ENCODE measurements at places on chromosomes 5 and 9.

DNA sequence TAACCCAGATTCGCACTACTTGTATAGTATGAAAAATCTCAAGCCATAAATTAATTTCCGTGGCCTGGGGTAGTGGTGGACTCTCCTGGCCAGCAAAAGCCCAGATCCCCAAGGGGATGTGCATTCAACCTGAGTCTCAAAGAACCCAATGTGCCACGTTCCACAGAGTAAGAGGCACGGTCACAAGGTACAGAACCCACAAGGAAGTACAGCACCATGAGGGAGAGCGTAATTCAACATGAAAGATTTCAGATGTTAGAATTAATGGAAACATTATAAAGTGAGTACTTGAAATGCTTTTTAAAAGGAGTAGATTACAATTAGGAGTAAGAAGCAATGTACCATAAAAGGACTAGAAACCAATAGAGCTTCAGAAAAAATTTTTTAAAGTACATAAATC lies 23.4 kb downstream of the SRD5A1 start:
- no peak for DNase-seq

DNA sequence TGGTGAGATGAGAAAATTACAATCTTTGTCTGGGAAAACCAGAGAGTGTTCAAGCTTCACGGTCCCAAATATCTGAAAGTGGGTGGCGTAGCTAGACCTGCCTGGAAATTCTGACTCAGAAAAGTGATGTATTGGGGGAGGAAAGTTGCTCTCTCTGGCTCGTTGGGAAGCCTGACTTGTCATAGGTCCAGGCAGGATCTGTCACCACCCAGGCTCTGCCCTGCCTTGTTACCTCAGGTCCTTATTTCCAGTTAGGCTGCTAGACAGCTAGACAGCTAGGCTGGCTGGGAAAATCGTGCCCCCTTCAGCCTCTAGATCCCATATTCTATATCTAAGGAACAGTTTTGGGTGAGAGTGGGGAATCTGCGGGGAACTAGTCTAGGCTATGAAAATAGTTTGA lies 41.0 kb upstream of the HCN1 start:
- no peak for DNase-seq

DNA sequence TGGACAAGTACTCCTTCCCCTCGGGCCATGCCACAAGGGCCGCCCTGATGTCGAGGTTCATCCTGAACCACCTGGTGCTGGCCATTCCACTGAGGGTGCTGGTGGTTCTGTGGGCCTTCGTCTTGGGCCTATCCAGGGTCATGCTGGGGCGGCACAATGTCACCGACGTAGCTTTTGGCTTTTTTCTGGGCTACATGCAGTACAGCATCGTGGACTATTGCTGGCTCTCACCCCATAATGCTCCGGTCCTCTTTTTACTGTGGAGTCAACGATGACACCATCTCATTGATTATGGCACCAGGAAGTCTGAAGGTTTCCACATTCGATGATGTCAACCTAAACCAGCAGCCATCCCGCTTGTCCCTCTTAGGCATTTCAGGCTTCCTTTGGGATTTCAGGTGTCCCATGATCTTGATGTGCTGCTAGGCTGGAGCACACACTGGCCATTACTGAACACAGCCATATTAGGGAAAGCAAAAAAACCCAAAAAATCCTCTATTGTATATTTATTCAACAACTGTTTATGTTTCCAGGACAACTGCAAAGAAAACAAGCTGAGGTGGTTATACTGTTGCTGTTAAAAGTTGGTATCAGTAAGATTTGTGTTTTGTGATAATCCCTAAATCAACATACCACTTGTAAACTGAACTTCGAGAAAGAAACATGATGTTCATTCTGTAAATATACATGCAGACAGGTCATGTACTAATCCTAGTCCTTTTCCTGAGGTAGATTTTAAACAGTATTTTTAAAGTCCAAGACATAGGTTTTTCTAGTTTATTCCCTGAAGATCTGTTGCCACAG lies 1.1 kb downstream of the PLPP6 start:
- no peak for DNase-seq

GRCh38 chr9:6054280-6055099 lies 39.1 kb upstream of the RANBP6 start:
- DNase-seq: peak; percentile 72

GRCh38 chr5:66438696-66439095 lies 157.5 kb upstream of the MAST4 start:
- DNase-seq: no peak

GRCh38 chr9:100580257-100580656 lies 2.4 kb downstream of the CAVIN4 start:
- DNase-seq: no peak

DNA sequence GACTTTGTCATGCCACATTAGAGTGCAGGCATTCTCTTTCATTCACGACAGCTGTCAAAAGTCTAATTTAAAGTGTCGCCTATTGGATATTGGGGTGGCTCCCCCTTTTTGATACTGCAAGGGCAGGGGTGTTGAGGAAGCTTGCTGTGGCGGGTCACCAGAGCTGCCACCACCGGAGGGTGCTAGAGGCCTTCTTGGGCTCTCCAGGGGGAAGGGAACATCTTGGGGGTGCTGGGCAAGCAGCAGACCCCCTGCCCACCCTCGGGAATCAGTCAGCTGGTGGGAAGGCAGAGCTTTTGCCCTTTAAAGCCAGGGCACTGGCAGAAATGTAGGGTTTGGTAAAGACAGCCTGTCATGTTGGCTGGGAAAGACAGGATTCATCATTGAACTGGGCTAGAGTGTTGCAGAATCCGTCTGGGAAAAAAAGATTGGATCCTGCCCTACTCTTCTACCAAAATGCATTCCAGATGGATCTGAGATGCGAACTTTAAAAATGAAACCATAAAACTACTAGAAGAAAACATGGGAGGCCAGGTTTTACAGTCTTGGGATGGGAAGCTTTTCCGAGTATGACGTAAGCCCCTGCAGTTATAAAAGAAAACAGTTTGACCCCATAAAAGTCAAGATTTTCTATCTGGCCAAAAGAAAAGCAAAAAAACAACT lies 22.3 kb downstream of the COL5A1 start:
- no peak for DNase-seq

- DNase-seq: no peak
Measured at GRCh38 chr5:62001640-62002039, 304.4 kb upstream of the KIF2A start.

DNA sequence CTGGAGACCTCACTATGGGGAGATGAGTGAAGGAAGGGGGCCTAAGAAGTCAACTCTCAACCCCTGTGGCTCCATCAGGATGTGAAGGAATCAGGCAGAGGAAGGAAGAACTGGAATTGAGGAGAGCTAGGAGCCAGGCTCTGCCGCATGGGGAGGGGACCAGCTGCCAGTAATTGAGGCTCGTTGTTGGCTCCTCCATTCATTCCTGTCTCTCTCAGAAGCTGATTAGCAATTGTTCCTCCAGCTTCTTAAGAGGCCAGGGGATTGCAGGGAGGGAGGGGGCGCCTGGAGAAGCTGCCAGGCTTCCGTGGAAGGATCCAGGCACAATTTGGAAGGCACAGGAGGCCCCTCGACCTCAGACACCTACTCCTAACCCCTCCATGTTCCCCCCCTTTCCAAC lies 20.5 kb upstream of the TTLL11 start:
- no peak for DNase-seq

GRCh38 chr9:121729769-121730562 lies 78.5 kb downstream of the DAB2IP start:
- no peak for DNase-seq

DNA sequence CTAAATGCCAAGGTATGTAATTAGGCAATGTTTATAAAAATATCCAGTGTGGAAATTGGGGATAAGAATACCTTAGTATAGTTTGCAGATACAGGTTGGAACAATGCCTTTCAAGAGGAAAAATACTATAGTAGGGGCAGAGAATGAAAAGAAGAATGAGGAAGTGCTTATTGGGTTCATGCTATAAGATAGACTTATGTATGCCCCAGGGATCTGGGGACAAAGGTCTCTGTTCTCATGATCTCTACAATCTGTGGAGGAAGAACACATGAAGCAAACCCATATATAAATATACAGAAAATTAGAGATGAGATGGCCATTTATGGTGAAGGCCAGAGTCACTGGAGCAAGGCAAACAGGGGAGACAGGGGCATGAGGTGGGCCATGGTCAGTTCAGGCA lies 106.5 kb upstream of the DAB2 start:
- no peak for DNase-seq

DNA sequence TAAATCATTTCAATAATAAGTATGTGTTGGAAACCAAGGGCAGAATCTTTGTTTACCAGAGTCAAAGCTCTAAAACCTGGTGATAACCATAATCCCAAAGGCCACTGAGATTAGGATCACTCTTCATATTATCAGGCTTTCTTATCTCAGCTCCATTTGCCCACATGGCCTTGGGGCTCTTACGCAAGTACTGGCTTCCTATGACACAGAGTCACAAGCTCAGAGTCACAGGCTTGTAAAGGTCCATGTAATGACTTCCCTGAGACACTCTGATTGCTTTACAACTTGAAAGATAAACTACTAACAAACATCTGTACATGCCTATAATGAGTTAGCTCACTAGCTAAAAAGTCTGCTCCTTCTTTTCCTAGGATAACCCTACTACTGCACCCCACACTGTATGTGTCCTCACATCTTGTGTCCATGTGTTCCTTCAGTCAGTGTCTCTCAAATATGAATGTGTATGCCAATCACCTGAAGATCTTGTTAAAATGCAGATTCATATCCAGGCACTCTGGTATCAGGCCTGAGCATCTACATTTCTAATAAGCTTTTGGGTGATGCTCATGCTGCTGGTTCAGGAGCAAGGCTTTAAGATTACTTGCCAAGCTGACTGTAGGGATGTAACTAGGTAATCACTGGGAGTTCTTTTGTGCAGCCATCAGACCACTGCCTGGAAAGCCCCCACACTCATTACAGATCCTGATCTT lies 28.4 kb downstream of the SEMA6A start:
- DNase-seq: no peak

DNA sequence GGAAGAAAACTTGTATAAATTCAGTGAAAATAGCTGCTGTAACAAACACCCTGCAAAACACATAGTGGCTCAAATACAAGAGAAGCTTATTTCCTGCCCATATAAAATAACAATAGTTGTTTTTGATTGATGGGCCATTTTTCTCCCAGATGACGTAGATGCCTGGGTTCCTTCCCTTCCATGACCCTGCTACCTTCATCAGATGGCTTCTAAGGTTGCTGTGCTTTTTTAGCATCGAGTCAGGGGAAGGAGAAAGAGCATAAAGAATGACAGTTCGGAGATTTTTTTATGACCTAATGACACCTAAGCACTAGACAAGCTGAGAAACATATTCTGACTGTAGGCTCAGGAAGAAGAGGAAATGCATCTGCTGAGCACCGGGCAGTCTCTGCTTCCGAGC lies 34.7 kb upstream of the DPYSL3 start:
- no peak for DNase-seq

DNA sequence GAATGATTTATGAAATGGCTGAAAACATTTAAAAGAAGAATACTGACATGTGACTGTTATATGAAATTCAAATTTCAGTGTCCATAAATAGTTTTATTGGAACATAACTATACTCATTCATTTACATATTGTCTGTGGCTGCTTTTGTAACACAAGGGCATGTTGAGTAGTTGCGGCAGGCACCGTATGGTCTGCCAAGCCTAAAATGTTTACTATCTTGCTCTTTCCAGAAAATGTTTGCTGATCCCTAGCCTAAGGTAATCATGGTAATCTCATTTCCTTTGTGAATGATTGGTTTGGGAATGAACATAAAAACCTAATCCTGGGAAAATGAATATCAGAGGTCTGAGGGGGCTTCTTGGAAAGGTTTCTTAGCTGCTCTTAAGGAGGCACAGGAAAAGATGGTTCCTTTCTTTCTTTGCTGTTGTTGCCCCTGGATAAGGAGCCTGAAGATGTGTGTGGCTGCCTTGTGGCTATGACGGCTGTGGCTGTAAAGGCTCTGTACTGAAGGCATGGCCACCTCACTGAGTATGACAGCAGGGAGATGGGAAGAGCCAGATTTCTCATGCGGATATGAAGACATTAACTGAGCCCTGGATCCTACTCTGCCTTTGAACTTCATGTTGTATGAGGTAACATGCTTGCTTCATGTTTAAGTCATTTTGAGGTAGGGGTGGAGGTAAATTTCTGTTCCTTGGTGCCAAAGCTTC lies 419.4 kb upstream of the CLINT1 start:
- no peak for DNase-seq

DNA sequence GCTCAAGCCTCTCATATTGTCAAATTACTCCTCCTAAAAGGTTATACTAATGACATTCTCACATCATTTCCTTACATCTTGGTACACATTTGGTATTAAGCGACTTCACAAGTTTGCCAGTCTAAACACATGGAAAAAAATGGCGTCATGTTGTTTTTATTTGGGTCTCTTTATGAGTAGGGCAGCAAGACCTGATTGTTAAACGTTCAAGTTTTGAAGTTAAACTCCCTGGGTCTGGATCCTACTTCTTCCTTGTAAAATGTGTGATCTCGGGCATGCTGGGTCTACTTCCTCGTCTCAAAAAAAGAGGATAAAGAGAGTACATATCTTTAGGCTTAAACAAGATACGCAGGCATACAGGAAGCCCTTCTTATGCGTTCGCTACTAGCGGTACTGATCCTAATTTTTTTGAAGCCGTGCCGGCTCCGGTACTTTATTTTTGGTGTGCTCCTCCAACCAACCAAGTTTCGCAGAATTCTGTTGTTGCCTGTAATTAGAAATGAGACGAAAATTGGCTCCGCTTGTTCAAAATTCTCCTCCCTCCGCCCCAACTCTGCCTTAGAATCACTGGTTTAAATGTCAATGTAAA lies 596 bp upstream of the CDC37L1 start:
- no peak for DNase-seq

GRCh38 chr5:53169933-53170332 lies 60.4 kb upstream of the MOCS2 start:
- no peak for DNase-seq

DNA sequence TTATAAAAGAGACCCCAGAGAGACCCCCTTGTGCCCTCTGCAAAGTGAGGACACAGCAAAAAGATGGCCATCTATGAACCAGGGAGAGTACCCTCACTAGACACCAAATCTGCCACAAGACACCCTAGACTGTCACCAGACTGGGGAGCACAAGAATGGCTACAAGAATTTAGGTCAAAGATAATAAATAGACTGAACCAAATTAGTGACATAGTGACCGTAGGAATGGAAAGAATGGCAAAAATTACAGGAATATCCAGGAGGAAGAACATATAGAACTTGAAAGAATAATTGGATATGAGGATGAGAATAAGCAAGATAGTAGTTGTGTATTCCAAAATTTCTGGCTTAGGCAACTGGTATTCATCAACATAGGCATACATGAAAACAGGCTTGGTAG lies 235.0 kb downstream of the NNT start:
- no peak for DNase-seq

GRCh38 chr5:112228667-112229066 lies 190.4 kb downstream of the EPB41L4A start:
- no peak for DNase-seq
